Heart right ventricle (tissue), 16 donors: ENCODE measurements at places on chromosomes 4 and X. TPM values are rescaled to one million over a fixed set of nuclear protein-coding genes. Genes with fewer than 3 reads are reported as not detected.

The CHRDL1 gene
- 1.0 TPM for polyA plus RNA-seq

DNA sequence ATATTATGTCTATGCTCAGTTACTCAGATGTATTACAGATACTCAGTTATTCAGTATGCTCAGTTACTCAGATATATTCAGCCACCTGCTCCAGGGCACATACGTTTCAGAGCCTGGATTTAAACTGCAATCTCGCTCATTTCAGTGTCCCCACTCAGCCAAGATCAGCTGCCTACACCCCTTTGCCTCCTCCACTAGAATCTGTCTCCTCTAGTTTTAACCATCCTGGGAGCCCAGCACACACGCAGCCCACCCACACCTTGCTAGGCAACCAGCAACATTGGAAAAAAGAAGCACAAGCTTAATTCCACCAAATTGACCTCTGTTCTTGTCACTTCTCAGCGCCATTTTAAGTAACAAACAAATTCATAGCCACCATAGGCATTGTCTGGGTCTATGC, 246.2 kb downstream of the QDPR start:
- H3K4me1 ChIP-seq = no peaks in the 10 kb centered on the region
- no peak overlapping the region for H3K4me3 ChIP-seq
- no peak overlapping the region for H3K27ac ChIP-seq
- no peak for DNase-seq
- H3K36me3 ChIP-seq = no peaks in the 10 kb centered on the region

The IRF2 gene
- 9.3 TPM for polyA plus RNA-seq

DNA sequence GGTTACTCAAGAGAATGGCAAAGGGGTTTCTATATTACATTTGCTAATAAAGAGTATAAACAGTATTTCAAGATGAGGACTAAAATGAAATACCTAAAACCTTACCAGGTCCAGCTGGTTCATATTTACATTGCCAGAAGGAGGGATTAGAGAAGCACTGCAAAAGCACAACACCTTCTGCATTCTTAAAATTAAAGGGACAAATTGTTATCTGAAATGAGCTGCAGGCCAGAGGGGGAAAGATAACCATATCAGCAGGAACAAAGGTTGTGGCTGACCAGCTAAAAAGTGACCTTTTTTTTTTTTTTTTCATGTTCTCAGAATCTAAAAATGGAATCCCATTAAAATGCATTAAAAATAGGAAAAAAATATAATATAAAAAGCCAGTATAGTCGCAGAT, 39.7 kb downstream of the AFF2 start:
- no peaks in the 10 kb centered on the region for H3K36me3 ChIP-seq
- DNase-seq = no peak
- H3K4me1 ChIP-seq = no peaks in the 10 kb centered on the region

The NHSL2 gene
- polyA plus RNA-seq = 2.3 TPM

DNA sequence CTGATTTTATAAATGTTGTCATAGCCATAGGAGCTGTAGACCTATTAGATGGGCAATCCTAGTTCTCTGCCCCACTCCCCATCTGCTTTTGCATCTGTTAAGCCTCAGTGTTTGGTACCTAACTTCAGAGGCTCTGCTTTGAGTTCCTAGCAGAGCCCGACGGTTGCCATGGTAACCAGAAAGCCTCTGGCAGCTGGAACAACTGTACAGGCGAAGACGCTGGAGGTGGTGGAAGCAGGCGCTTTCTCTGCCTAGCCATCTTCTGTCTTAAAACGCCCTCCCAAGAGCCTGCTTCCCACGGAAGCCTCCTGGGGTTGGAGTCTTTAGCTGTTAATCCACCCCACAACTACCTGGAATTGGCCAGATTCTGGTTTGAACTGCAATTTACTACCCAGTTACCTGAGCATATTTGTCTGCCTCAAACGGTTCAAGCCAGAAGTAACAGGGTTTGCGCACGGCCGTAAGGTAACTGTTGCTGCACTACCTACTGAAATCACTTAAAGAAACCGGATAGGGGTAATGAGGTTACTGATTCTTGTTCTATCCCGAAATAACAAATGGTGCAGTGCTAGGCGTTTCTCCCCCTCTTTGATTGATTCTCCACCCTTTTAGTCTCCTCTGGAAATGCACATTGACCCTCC, 1.0 kb upstream of the GABRG1 start:
- no peak for DNase-seq
- peaks cover 10% of the 10 kb centered on the region for H3K27me3 ChIP-seq
- H3K4me1 ChIP-seq = no peaks in the 10 kb centered on the region

DNA sequence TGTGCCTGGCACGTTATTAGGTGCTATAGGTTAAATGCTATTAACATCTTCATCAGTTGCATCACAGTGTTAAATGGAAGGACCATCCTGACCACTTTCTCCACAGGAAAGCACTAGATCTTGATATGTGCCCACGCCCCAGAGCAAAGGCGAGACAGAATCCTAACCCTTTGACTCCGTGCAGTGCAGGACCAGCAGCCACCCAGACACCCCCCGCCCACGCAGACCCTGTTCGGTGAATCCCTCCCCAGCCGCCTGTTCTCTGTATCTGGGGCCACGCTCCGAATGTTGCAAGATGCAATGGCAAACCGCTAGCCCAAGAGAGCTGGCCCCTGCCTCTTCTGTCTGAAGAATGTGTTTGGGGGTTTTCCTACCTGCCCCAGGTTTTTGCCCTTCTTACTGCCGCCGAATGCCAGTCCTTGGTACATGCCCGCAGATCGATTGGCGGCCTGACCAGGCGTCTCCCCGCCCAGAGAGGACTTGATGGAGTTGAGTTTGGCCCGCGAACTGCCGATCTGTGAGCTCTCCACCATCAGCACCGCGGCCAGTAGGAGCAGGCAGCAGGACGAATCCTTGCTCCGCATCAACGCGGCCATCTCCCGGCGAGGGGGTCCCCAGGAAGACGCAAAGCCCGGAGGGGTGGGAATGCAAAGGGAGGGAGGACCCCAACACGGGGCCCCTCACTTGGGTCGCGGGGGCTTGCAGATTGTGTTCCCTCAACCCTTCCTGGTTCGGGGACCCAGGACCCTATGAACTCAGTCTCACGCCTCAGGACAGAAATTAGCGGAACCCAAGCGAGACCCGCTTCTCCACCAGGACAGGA, 906 bp downstream of the DKK2 start:
- peaks cover 12% of the 10 kb centered on the region for H3K4me1 ChIP-seq
- H3K27me3 ChIP-seq = no peaks in the 10 kb centered on the region
- H3K4me3 ChIP-seq = peak overlapping the region; percentile 45
- no peak overlapping the region for H3K27ac ChIP-seq
- H3K36me3 ChIP-seq = no peaks in the 10 kb centered on the region

The NDNF gene
- 4.6 TPM for polyA plus RNA-seq

The TDO2 gene
- polyA plus RNA-seq = 0.03 TPM

DNA sequence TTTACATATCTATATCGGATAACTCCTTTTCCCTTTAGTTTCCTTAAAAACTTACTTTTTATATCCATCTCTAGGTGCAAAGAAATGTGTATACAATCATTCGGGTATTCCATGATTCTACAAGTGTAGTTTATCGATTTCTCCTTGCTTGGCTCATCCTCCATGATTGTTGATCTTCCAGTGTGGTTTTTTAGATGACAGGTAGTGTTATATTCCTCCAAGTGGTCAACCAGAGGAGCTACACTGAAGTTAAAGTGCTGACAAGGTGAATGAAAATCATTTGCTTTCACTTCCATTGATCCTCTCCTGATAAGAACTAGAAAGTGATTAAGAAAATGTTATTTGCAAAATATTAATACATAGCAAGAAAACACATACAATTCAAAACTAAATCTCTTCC, 38.5 kb downstream of the TMEM156 start:
- H3K4me1 ChIP-seq = no peaks in the 10 kb centered on the region
- no peak overlapping the region for H3K4me3 ChIP-seq
- no peaks in the 10 kb centered on the region for H3K27me3 ChIP-seq
- DNase-seq = no peak
- no peak overlapping the region for H3K27ac ChIP-seq

The TASL gene
- not detected for polyA plus RNA-seq
